NCI-H1092 (cell line): ENCODE measurements at places on chromosomes 2 and 18.
A peak's percentile ranks its signal among the peaks of the same experiment; 100 is the strongest.

DNA sequence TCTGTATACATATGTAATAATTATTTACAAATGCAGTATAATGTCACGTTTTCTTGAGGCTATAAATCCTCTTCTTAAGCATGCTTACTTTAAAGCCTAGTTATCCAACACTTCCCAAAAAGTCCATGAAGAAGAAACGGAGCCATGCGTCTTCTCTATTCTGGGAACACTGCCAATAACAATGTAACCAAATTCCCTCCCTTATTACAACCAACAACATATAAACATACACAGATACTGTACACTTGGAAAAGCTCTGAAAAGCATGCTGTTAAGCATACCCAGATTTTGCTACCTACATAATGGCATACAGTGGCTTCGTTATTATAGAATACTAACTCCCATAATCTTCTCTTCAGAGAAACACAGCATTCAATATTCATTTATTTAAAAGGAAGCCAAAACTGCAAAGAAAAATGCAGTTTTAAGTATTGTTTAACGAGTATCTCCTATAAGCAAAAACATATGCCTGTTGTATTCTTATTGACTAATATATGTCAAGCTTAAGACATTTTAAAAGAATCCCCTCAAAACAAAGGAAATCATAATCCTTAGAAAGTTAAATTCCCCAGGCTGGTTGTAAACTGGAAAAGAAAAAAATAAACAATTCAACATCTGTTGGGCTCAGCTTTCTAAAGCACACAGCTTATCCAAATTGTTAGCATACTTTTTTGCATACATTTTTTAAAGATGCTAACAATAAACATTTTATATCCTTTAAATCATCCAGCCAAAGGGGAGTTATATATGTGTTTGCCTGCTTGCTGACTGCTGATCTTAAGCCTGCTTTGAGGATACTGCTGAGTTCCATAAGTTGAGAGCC is 83.4 kb downstream of the SLC25A12 start:
- DNase-seq, result no peak

DNA sequence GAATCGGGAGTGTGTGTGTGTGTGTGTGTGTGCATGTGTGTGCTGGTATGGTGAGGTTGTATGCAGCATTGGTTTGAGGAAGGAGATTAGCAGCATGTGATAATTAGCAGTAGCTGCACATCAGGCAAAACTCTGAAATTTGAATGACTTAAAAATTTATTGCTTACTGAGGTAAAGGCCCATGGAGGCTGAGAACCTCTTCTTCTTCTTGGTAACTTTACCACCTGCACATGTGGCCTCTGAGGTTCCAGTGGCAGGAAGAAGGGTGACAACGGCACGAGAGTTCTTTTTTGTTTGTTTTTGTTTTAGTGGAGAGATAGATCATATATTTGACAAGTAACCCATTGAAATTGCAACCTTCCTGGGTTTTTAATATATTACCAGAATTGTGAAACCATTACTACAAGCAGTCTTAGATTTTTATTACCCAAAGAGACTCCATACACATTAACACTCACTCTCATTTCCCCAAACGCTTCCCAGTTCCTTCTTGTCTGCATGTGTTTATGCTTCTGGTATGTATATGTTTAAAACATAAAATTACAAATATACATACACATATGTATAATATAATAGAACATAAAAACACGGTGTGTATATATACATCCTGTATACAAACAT is 292.1 kb downstream of the PTGR3 start:
- no peak for DNase-seq

DNA sequence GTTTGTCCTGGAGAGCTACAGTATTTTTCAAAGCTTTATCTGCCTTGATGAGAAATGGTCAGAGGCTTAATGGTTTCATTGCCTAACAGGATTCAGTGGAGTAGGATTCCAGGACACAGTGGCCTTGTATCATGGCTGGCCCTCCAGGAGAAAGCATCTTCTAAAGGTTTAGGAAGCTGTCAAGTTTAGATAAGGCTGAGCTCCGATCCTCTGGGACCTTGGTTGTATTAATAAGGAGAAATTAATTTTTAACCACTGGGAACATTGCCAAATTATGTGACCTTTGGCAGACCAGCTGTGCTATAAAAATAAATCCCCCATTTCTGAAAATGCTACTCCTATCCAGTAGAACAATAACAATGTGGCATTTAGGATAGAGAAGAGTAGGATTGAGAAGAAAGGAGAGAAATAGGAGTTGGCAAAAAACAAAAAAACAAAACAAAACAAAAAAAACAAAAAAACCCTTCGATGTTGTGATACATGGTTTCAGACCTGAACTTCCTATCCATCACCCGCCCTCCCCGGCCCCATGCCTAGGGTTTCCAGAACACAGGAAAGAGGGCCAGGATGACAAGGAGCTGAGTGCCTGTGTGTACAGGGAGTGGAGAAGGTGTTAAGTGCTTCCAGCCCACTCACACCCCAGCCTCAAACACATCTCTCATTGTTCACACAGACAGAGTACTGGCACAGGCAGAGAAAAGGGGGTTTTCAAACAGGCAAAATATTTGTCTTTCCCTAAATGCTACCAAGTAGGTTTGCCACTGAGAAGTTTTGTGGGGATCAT is 6.3 kb downstream of the NRP2 start:
- no peak for DNase-seq

DNA sequence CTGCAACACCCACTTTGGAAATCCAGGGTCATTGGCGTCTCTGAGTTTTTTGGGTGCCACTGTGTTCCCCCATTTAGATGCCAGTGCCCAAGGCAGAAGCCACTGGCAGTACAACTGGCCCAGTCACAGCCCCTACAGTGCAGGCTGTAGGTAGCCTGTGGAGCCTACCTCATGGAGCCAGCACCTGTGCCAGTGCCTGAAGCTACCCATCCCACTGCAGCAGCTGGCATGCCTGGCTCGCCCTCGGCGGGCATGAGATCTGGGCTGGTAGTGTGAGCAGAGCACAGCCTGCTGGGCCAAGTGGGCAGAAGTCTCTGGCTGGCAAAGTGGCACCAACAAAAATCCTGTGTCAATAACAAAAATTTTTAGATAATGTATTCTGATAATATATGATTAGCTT is 1111.4 kb upstream of the NXPH2 start:
- no peak for DNase-seq

DNA sequence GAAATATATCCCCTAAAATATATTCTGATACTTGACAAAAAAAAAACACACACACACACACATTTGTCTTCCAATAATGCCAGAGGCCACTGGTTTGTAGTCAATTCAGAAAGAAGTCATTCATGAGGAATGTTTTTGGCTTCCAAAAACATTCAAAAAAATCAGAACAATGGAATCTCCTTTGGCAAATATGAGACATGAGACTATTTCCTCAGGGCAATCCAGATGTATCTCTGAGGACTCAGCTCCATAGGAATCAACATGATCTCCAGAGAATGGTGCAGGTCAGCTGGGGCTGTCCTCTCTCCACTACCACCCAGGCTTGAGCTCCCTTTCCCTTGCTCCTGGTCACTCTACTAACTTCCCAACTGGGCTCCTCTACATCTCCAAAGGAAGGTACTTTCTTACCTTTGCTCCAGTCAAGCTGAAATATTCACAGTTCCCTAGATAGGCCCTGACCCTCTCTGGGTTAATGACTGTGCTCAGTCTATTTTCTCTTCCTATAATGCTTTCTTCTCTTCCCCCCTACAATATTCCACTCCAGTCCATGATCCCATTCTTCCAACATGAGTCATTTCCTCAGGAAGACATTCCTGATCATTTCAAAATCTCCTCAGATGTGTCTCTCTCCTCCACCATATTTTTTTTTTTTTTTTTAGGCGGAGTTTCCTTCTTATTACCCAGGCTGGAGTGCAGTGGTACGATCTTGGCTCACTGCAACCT is 145.3 kb downstream of the C1D start:
- no peak for DNase-seq

- no peak for DNase-seq
Measured at GRCh38 chr2:101622210-101623030, 75.1 kb upstream of the MAP4K4 start.

DNA sequence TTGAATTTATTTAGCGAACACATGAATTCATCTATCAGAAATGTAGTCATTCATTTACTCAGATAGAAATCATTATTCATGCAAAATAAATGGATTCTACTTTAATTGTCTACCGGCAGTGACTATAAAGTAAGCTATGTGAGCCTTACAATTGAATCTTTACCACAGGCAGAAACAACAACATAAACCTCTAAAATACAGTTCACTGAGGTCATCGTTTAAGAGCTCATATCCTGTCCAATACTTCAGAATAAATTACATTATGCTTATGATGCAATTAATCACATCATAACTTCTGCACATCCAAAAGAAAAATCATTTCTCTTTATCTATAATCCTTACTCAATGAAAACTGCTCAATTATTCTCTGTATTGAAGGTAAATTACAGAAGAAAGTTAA is 244.7 kb downstream of the HNMT start:
- no peak for DNase-seq

DNA sequence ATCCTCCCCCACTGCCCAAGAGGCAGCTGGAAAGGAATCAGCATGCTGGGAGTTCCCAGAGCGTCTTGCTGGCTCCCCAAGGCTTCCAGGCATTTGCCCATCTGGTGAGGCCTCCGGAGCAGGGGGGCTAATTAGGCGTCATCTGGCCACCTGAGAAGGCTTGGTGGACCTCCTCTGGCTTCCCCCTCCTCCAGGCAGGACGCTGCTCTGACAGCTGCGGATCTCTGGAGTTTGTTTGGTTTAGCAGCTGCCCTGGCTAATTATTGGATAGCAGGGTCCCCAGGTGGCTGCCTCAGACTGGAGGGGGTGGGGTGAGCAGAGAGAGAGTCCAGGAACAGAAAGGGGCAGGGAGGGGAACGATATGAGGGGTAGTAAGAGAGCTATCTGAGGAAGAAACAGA is 425.2 kb upstream of the MEX3C start:
- DNase-seq, result peak; percentile 72

GRCh38 chr2:8451273-8451672 is 230.6 kb upstream of the ID2 start:
- DNase-seq, result no peak

- DNase-seq, result no peak
Measured at GRCh38 chr2:205686056-205686782, 3.9 kb downstream of the NRP2 start.

- DNase-seq, result no peak
Measured at GRCh38 chr2:37205689-37206341, 9.5 kb downstream of the CEBPZOS start.

DNA sequence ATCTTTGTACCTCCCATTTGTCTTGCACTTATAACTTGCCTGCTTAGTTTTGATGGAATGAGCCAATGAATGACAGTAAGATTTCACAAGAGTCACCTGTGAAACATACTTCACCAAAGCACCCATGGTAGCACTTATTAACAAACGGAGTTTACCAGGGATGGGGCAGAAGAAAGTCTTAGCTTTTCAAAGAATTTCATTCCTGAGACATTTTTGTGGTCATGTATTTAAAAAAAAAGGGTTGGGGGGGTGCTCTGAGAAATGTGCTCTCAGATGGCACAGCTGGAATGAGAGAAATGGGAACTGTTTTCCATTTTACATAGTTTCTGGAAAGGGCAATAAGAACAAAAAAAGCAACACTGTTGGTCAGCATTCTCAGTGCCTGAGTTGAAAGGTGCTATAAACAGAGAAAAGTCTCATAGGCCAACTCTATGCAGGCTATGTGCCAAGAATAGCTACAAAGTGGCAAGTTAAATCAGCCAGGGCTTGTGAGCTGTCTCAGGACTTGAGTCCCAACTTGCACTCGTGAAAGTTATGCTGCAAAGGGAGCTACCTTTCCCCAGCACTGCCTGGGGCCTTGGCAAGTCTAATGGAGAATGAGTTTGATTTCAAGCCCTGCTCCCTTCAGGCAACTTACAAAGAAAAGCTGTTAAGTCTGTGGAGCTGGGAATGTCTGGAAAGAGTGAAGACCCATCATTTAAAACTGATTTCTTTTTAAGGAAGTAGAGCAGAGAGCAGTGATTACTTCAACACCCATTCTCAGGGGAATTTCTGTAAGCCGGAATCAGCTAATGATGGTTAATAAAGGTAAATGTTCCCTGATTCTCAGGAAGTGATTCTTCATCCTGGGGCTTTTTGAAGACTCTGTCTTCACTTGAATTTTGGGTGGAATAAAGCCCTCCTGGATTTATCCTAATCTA is 170.6 kb downstream of the SLC8A1 start:
- DNase-seq, result no peak
